ENCODE measurements at places on chromosomes 7 and 10. TPM values are rescaled to one million over a fixed set of nuclear protein-coding genes. Genes with fewer than 3 reads are reported as not detected.

Gene SUN3
- not detected for total RNA-seq

Gene ATRNL1
- 174 TPM for total RNA-seq

Gene NEURL1
- not detected for total RNA-seq

Gene PKD2L1
- total RNA-seq: not detected

Gene ADAM12
- 0.20 TPM for total RNA-seq

Gene ZNF277
- total RNA-seq: 18.3 TPM

- peak; percentile 75 for DNase-seq
Measured at GRCh38 chr10:102660888-102661657, 16.8 kb downstream of the TRIM8 start.

DNA sequence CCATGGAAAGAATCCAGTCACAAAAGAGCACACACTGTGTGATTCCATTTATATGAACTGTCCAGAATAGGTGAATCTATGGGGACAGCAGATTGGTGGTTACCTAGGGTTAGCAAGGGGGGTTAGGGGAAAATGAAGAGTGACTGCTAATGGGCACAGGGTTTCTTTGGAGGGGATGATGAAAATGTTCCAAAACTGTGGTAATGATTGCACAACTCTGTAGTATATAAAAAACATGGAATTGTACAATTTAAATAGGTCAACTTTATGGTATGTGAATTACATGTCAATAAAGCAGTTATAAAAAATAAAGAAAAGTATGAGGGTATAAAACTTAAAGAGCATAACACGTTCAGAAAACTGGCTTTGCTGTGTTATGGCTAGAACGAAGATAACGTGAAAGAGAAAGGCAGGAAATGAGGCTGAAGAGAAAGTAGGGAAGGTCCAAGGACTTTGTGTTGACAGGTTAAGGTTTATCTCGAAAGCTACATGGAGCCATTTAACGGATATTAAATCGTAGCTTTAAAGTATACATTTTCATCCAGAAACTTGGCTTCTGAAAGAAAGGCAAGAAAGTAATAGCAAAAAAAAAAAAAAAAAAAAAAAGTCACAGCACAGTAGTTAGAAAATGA, 26.4 kb upstream of the MSS51 start:
- DNase-seq: no peak

DNA sequence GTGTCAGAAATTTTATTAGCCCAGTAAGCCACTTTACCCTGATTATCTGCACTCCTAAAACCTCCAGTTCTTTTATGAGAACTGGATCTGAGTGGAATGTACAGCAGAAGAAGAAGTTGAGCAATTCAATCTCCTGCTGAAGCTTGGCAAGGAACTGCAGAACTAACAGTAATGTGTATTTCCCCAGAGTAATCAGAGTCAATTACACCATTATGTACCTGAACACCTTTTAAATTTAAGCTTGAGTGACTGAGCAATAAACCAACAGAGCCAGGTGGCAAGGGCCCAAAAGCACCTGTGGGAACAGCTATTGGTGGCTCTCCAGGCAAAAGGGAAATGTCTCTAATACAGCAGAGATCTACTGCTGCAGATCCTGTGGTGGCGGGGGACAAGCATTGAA, 40.1 kb upstream of the AKR1C2 start:
- no peak for DNase-seq

- DNase-seq: peak; percentile 61
Measured at GRCh38 chr7:48875045-48875916, 49.1 kb upstream of the CDC14C start.

GRCh38 chr10:104638861-104639589, 2.1 kb upstream of the SORCS3 start:
- DNase-seq: no peak

GRCh38 chr10:119849031-119849789, 23.4 kb downstream of the MCMBP start:
- DNase-seq: no peak

DNA sequence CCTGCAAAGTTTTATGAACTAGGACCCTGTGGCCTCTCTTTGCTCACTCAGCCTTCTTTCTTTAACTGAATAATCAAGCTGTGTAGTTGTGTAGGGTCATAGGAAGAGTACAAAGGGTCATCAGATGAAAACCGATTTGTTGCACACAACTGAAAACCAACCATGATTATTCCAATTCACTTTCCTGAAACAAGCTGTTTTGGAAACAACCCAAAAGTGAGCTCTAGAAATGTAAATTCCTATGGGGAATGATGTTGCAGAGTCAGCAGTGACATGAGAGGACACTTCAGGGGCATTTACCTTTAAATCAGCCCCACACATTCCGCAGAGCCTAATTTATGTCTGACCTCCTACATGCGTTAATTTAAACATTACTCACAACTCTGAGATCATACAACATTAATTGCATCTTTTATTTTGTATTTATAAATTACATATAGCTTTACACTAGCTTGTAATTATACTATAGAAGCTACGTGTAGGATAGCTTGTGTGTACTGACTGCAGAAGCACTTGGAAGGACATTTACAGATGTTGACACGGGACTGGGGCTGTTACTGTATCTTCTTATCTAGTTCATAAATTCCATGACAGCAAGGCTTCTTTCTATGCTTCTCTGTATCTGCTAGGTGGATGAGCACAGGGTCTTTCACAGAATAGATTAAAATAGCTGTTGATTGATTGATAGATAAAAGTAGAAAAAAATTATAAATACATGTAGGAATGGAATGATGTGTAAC, 139.9 kb upstream of the AKR1E2 start:
- DNase-seq: no peak
